ENCODE measurements at places on chromosomes 12 and 14. TPM values are rescaled to one million over a fixed set of nuclear protein-coding genes. Genes with fewer than 3 reads are reported as not detected.
A peak's percentile ranks its signal among the peaks of the same experiment; 100 is the strongest.

ASCL1 gene
- total RNA-seq, result not detected

SCNN1A gene
- 142 TPM for total RNA-seq

ARHGAP9 gene
- 2.0 TPM for total RNA-seq

PZP gene
- total RNA-seq, result not detected

SERPINA10 gene
- total RNA-seq, result not detected

SPIC gene
- total RNA-seq, result 0.16 TPM

- ATAC-seq, result no peak
These were observed 687.5 kb upstream of the TMEM132C start for GRCh38 chr12:127579446-127579845.

GRCh38 chr12:92416385-92416812 is 270.8 kb upstream of the BTG1 start:
- ATAC-seq, result no peak

- no peak for ATAC-seq
These were observed 4.4 kb downstream of the CEBPE start for GRCh38 chr14:23114669-23115038.

DNA sequence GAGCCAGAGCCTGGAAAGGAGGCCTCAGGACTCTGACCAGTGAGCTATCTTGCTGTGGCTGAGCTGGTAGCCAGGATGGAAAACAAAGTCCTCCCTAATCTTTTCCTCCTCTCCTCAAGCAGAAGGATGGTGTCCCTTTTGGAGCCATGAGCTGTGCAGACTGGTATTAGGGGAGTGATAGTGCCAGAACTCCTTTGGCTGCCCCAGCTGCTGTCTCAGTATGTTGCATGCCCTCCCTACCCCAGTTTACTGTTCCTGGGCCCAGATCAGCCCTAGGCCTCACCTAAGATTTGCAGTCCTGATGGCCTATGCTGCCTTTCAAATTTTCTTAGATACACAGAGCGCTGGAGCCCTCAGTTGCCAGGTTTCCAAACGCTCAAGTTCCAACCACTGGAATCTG is 150.3 kb upstream of the ALG10B start:
- ATAC-seq, result no peak

DNA sequence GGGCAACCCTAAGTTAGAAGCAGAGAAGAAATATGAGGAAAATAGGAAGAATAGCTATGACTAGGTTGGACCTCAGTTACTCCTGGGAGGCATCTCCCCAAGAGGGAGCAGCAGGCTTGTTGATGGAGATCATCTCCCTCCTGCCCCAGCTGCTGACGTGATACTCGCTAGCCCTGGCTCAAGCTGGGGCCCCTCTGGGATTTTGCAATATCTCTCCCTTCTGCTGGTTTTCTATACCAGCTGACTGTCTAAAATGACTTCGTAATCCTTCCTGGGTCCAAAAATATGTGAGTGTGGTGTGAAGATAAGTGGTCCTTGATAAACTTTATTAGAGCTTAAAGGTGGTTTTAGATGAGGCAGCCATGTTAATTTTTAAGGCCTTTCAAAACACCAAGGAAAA is 4.5 kb upstream of the HECTD4 start:
- no peak for ATAC-seq

- ATAC-seq, result no peak
These were observed 13.2 kb downstream of the HEBP1 start for GRCh38 chr12:12986775-12987331.

- ATAC-seq, result no peak
These were observed 3.1 kb downstream of the ADCY4 start for GRCh38 chr14:24331731-24332267.

- no peak for ATAC-seq
These were observed 6.8 kb upstream of the CEP128 start for GRCh38 chr14:80948291-80948690.

GRCh38 chr14:104967386-104968152 is 10.6 kb downstream of the AHNAK2 start:
- ATAC-seq, result peak; percentile 77

DNA sequence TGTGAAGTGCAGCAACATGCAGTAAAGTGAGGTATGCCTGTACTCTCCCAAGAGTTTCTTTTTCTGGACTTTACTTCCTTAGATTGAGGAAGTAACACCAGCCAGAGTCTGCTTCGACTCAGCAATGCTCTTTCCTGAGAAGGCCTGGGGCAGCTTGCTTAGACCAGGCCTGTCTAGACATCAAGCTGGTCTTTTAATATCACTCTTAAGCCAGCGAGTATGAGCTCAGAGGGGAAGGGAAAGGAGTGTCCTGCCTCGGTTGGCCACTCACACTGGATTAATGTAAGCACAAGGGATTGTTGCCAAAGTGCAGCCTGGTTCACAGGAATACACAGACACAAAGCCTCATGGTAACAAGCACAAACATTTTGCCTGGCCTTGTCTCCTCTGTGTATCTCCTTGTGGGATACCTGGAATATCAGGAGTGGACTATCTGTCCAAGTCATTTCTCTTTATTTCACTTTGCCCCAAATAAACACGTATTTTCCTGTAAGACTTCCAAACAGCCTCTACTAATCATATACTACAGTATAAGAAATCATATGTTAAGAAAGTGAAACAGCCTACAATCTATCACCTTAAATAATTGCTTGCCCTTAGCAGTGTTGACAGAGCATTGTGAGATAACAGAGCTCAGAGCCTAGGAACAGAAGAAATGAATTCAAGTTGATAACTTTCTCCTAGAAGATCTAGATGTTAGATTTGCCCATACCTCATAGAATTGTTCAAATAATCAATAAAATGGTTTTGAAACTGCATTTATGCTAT is 121.2 kb upstream of the DAAM1 start:
- peak; percentile 91 for ATAC-seq

DNA sequence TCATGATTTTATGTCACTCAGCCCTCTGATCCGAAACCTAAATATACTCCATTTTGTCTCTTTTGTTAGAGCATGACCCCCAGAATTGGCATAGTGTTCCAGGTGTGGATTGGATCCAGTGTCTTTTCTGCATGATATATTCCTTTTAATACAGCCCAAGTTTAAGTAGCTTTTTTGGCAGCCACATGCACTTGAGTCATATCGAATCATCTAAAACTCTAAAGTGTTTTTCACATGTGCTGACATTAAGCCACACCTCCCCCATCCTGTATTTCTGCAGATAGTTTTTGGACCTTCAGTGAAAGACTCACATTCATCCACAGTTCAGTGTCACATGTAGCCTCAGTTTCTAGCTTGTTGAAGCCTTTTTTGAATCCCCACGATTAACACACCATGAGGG is 30.6 kb downstream of the BORCS5 start:
- ATAC-seq, result peak; percentile 73

DNA sequence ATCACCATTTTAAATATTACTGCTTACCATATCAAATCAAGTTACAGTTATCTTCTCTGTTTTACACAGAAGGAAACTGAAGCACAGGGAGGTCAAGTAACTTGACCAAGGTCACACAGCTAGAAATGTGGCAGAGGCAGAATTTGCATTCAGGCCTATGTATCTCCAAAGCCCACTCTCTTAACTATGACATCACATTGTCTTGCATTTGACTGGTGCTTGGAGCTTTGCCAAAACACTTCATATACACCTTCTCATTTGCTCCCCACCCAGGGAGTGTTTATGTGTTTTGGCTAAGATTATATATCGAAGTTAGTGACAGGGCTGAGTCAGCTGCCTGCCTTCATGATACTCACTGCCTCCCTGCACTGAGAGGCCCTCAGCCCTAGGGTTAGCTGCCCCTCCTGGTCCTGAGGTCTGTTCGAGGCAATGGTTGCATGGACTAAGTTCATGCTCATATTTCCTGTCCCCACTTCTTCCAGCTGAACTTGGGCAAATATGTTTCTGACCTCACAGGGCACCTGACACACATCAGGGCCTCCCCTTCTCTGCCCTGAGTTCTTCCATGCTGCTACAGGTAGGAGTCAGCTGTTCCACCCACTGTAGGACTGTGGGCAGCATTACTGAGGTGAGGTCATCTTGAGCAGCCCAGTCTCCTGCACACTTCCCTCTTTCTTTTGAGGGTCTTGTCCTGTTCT is 1.8 kb downstream of the GALNT6 start:
- peak; percentile 41 for ATAC-seq

- no peak for ATAC-seq
These were observed 6.2 kb downstream of the EIF2S3B start for GRCh38 chr12:10511756-10512355.

GRCh38 chr14:50941151-50941550 is 3.1 kb downstream of the PYGL start:
- ATAC-seq, result no peak

Measured in esophagus mucosa (tissue), 1 donor.